ENCODE measurements at places on chromosomes 3 and 15.
A peak's percentile ranks its signal among the peaks of the same experiment; 100 is the strongest.

- no peak for DNase-seq
Measured at GRCh38 chr3:35505181-35505580, 134.1 kb upstream of the ARPP21 start.

GRCh38 chr15:70375006-70375431 lies 277.3 kb upstream of the TLE3 start:
- no peak for DNase-seq

DNA sequence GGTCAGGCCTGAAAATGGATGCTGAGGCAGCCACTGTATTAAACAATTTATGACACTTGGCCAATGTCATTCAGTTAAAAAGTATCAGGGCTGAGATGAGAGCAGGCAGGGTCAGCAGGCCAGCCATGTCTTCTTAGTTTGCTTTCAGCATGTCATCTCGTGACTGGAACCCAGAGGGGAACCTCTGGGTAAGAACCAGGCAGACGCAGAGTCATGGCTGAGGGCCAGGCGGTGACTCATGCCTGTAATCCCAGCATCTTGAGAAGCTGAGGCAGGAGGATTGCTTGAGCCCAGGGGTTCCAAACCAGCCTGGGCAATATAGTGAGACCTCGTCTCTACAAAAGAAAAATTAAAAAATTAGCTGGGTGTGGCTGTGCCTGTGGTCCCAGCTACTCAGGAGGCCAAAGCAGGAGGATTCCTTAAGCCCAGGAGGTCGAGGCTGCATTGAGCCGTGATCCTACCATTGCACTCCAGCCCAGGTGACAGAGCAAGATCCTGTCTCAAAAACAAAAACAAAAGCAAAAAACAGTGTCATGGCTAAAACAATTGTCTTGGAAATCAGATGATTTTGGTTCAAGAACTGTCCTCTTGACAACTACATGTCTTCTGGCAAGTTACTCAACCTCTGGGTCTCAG lies 11.7 kb downstream of the BCL2L10 start:
- DNase-seq = no peak

DNA sequence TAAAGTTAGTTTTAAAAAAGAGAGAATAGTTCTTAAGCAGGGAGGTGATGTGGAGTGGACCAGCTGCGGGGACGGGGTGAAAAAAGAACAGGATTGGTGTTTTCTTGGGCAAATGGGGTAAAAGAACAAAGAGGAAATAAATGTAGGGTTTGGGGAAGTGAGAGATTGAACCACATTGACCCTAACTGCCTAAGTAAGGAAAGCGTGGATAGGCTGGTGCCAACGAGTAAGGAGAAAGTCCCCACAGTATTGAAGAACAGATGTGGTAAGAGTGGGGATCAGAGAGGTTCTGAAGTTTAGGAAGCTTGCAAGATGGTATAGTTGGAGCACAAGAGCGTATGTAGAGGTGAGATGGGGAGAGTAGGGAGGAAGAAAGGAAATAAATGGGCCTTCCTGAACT lies 17.0 kb downstream of the IREB2 start:
- no peak for DNase-seq

DNA sequence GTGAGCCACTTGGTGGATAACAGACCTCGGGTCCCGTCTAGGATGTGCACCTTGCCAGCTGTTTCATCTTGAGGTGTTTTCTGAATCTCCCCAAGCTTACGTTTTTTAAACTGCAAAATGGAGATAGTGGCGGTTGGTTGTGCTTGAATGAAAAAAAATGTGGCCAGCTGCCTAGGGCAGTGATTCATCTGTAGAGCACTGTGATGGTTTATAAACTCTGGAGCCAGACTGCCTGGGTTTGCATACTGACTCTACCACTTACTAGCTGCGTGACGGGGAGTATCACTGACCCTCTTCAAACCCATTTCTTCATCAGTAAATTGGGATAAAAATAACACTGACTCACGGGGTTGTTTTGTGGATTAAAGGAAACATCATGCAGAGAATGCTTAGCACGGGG lies 159.1 kb downstream of the CHL1 start:
- no peak for DNase-seq

DNA sequence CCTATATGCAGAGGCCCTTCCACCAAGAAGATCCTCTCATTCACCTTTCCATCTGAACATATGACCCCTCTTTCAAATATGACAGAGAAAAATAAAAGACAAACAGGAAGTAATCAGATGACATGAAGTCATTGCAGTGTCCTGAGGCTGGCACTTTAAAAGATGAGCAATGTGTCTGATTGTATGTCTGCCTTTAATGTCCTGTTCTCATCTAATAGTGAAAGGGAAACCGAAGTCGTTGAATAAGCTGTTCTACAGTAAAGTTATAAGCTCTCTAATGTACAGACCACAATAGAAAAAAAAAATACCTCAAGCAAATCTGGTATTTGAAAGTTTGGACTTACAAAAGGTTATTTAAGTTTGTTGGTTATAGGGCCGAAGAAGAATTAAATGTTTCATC lies 243.0 kb downstream of the CLSTN2 start:
- DNase-seq = no peak

DNA sequence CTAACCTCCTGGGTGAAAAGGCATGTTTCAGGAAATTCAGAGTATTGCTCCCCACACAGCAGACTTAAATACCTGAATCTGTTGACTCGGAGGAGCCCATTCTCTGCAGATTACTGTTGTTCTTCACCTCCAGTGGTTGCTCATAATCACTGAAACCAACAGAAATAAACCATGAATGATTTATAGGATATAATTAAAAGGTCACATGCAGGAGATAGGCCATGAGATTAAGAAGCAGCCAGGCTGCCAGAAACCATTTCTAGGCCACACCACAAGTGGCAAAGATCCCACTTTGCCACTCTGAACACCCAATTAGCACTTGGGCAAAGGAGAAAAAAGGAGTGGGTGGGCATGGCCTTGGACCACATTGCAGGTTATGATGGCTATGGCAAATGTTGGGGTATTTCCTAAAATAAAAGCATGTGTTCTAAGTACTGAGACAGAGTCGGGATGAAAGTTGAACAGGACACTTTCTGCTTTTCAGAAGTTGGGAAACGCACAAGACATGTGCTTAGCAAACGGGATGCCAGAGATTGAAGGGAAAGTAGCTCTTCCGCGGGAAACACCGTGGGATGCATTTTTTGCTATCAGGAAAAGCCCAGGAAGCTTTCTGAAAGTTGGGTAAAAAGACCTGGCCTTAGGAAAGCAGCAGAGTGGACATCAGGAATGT lies 1.5 kb downstream of the CDC25A start:
- no peak for DNase-seq

DNA sequence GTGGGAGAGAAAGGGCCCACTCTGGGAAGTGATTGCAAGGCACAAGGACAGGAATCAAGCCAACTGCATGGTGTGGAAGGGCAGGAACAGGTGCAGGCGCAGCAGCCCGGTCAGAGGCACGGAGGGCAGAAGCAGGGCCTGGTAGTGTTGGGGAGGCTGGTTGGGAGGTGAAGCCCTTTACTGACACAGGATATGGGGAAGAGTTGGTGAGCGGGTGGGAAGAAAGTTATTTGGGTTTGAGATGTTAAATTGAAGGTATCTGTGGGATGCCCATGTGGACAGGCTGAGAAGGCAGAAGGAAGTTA lies 83.6 kb upstream of the ABHD2 start:
- DNase-seq = no peak

GRCh38 chr3:162072656-162073164 lies 576.1 kb downstream of the OTOL1 start:
- no peak for DNase-seq

GRCh38 chr3:157318639-157319288 lies 117.9 kb upstream of the PTX3 start:
- no peak for DNase-seq

DNA sequence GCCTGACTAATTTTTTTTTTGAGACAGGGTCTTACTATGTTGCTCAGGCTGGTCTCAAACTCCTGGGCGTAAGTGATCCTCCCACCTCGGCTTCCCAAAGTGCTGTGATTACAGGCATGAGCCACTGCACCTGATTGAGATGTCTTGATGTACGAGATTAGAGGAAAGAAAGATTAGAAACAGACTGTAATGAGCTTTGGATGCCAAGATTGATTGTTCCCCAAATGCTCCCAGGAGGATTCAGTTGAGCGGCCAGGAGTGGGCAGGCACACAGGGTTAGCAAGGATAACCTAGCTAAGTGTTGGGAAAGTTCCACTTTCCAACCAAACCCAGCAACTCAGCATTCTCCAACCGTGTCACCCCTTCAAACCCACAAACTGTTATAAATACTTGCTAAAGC lies 63.7 kb downstream of the SRGAP3 start:
- DNase-seq = peak; percentile 5

- no peak for DNase-seq
Measured at GRCh38 chr3:184571750-184572377, 10.3 kb downstream of the EPHB3 start.

DNA sequence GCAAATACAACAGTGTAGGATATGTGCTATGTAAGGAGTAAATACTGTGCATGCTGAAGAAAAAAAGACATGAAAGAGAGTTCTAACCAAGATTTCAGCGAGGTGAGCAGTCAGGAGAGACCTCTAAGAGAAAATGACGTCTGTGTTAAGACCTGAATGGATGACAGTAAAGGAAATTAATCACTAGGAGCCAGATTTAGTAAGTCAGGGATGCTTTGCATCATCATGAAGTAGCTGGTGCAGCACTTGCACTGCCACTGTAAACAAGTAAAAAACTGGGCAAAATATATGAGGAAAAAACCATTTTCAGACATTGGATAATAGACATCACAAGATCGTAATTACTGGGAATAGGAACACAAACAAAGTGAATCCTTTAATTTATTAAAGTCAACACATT lies 32.6 kb downstream of the RTP4 start:
- DNase-seq = no peak

DNA sequence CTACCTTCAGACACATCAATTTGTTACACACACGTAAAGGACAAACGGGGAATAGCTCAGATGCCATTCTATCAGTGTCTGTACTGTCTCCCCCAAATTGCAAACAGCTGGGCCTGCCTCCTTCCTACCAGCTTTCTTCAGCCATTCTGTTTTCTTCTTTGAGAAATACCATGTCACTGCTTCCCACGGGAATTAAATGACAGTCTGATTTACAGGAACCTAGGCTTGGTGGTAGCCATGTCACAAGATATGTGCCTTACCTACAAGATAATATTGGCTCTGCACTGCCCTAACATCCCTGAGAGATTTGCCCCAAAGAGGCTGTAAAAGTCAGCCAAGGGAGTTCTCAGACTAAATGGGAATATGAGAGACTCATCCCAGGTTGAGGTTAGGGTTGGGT lies 308.3 kb downstream of the LRTM1 start:
- DNase-seq = no peak

GRCh38 chr15:64560998-64561397 lies 100.6 kb downstream of the ZNF609 start:
- DNase-seq = no peak

DNA sequence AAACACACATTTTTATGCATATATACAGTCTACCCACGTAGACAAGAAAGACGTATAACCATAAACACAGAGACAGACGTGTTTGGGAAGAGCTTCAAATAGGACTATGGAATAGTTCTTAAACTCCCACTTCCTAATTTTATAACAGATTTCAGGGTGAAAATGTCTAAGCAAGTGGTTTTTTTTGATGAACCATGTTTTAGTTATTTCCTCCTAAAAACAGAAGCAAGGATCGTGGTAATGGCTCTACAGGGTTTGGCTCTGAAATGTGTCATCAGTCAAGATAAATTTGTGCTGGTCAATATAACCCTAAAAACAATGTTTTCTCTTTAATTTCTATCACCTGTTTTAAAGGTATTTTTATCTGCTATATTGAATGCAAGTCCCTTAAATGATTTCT lies 58.2 kb downstream of the FMN1 start:
- no peak for DNase-seq

DNA sequence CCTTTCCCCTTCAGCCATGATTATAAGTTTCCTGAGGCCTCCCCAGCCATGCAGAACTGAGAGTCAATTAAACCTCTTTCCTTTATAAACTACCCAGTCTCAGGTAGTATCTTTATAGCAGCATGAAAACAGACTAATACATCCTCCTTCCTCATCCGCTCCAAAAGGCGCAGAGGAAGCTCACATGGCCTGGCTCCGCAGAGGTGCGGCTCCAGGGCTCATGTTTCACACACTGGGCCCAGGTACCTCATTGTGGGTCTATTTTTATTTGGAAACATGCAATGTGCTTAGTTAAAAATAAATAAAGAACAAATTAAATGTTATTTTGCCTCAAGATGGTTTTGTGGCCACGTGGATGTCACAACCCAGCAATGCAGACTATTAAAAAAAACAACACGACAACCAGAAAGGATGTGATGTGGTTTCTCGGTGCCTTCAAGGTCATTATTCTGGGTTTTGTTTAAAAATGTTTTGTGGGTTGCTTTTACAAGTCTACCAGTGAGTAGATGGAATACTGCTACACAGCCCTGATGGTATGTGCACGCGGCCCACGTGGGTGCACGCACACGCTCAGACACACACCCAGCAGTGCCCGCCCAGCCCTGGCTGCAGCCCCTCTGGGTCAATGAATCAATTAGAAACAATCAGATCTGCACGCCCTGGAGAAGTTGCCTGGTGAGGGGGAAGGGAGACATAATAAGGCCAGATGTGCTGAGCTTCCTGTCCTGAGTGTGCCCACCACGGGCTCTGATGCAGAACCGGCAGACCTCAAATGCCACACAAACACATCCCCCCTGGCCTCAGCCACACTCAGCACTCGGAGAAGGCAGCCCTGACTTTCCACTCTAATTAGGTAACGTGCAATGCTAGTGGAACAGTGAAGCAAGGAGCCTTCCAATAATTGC lies 140.1 kb downstream of the ADAMTS17 start:
- DNase-seq = peak; percentile 45

DNA sequence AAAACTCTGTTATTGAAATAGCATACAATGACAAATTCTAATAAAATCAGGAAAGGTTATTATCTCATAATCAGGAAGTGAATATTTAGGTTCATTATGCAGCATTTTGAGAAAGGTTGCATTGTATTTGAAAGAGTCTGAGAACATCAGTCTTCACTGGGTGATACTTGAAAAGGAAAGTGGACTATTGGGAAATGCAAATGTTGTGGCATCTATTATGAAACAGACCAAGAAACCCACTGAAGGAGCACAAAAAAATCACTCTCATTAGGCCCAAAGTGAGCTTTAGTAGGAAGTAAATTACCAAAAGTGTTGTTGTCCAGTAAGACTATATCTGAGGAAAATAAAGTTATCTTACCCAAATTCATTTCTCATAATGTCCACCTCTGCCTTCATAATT lies 90.8 kb downstream of the ZPLD1 start:
- no peak for DNase-seq

DNA sequence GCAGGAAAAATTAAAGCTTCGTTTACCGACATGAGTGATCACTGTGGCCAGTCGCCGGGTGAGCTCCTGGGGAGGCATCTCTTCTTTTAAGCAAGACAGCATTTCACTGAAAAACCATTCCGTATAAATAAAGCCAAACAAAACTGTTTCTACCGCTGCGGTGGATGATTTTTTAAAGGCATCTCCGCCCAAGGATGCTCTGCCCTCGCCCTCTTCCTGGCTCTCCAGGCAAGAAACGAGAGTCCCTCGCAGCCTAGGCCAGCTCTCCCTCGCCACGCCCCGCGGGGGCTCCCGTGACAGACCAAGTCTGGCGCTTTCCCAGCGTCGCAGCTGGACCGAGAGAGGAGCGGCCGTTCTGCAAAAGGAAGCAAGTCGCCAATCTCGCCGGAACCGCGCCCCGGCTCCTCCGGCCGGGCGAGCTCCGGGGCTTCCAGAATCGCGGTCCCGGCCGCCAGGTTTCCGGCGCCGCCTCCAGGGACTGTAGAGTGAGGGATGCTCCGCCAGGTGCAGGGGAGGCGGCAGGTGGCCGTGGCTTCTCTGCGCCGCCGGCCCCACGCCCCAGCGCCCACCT lies 458 bp downstream of the MCF2L2 start:
- DNase-seq = peak; percentile 78

- DNase-seq = no peak
Measured at GRCh38 chr3:164451072-164451910, 627.0 kb downstream of the SI start.

Data from activated effector memory CD4-positive, alpha-beta T cell treated with anti-CD3 and anti-CD28 coated beads, Interleukin-2, amount 50 U/mL, for 16 hours (primary cell).